ENCODE measurements at places on chromosomes 3 and 15. TPM values are rescaled to one million over a fixed set of nuclear protein-coding genes. Genes with fewer than 3 reads are reported as not detected.

TTLL13 gene
- not detected for total RNA-seq

GRAMD2A gene
- total RNA-seq = not detected

OR5K2 gene
- not detected for total RNA-seq

FBXW12 gene
- not detected for total RNA-seq

SEC22A gene
- total RNA-seq = 23.4 TPM

CMTM8 gene
- total RNA-seq = not detected

IMPG2 gene
- total RNA-seq = 0.05 TPM

AP2M1 gene
- 282 TPM for total RNA-seq

RAD51 gene
- 32.3 TPM for total RNA-seq

BCL2A1 gene
- not detected for total RNA-seq

KBTBD8 gene
- 1.5 TPM for total RNA-seq

DUOX1 gene
- total RNA-seq = not detected

ATP13A5 gene
- not detected for total RNA-seq

PLSCR5 gene
- not detected for total RNA-seq

NMB gene
- 1.7 TPM for total RNA-seq

C3orf49 gene
- total RNA-seq = not detected

MYL3 gene
- not detected for total RNA-seq

SCN11A gene
- not detected for total RNA-seq

CFAP20DC gene
- total RNA-seq = 4.8 TPM

CCR5 gene
- not detected for total RNA-seq

PARP15 gene
- not detected for total RNA-seq

IRAK2 gene
- total RNA-seq = 4.7 TPM

PML gene
- total RNA-seq = 27.1 TPM

HRG gene
- not detected for total RNA-seq

BNIP2 gene
- total RNA-seq = 162 TPM

GOLGA8S gene
- total RNA-seq = 0.05 TPM

ANKUB1 gene
- total RNA-seq = 0.31 TPM

MYRIP gene
- 0.11 TPM for total RNA-seq

SAMMSON gene
- not detected for total RNA-seq

SLC12A1 gene
- not detected for total RNA-seq

DZIP1L gene
- total RNA-seq = 18.1 TPM

CD96 gene
- total RNA-seq = 0.13 TPM

DAZL gene
- total RNA-seq = not detected

MESP1 gene
- not detected for total RNA-seq

RSRC1 gene
- total RNA-seq = 39.9 TPM

EPHA3 gene
- not detected for total RNA-seq

LMAN1L gene
- not detected for total RNA-seq

SLC28A1 gene
- not detected for total RNA-seq

LEKR1 gene
- 0.16 TPM for total RNA-seq

SOX2 gene
- 25.6 TPM for total RNA-seq

TMEM202 gene
- not detected for total RNA-seq

SERPINI2 gene
- not detected for total RNA-seq

RBPMS2 gene
- 0.11 TPM for total RNA-seq

SH2D7 gene
- total RNA-seq = not detected

SCG5 gene
- 0.87 TPM for total RNA-seq

UROC1 gene
- not detected for total RNA-seq

CBLB gene
- 2.7 TPM for total RNA-seq

All from SJSA1 (cell line).